ENCODE measurements at places on chromosomes 13 and 19. TPM values are rescaled to one million over a fixed set of nuclear protein-coding genes. Genes with fewer than 3 reads are reported as not detected.

Gene MAB21L1
- 3.2 TPM for total RNA-seq

Gene DOHH
- 2.9 TPM for total RNA-seq

Gene ZNF284
- 5.7 TPM for total RNA-seq

Gene FARP1
- total RNA-seq = 81.7 TPM

Gene COMP
- 0.90 TPM for total RNA-seq

Gene RETN
- 2.3 TPM for total RNA-seq

Gene ZNF878
- total RNA-seq = 0.85 TPM

Gene ZNF235
- 20.8 TPM for total RNA-seq

Gene RBM26
- total RNA-seq = 95.6 TPM

Gene ZNF714
- 18.1 TPM for total RNA-seq

Gene SMIM24
- not detected for total RNA-seq

Gene ZNF567
- total RNA-seq = 22.9 TPM

Gene KRTDAP
- not detected for total RNA-seq

Gene ZNF443
- 12.8 TPM for total RNA-seq

Gene DAND5
- not detected for total RNA-seq

Gene PRR22
- total RNA-seq = 0.48 TPM

Gene SWSAP1
- 1.2 TPM for total RNA-seq

Gene ARRDC5
- 0.26 TPM for total RNA-seq
